ENCODE measurements at places on chromosomes 1 and 21.
A peak's percentile ranks its signal among the peaks of the same experiment; 100 is the strongest.

DNA sequence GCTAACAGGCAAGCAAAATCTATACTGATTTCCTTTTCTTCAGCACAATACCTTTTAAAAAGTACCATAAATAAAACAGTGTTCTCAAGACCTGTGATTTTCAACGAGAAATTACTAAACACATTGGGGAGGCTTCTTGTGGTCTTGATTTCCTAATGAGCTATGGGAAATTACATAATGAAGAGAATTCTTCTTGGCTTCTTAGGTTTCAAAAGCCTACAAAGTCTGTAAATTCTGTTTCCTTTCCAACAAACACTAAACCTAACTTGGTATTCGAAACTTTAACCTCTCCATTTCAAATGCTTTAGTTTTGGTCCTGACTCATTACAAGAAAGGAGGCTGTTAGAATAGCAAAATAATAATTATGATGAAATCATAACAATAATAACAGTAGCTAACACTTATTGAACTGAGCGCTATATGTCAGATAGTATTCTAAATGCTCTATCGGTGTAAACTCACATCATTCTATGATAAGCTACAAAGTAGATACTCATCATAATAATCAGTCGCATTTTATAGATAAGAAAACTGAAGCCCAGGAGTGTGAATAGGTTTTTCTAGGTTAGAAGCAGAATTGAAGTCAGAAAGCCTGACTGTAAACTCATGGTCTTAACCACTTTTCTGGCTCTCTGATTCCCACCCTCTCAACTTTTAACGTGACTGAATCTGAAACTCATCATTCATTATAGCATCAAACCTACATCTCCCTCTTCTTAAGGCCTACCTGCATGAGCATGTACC is 486.7 kb downstream of the SMYD3 start:
- DNase-seq = peak; percentile 17

GRCh38 chr21:23968008-23968407 is 1639.3 kb downstream of the MRPL39 start:
- DNase-seq = no peak

- DNase-seq = no peak
Measured at GRCh38 chr1:107254306-107254705, 113.5 kb downstream of the NTNG1 start.

- DNase-seq = no peak
Measured at GRCh38 chr21:42965211-42965560, 9.2 kb upstream of the PKNOX1 start.

GRCh38 chr1:148363439-148363810 is 119.7 kb downstream of the PPIAL4G start:
- peak; percentile 59 for DNase-seq

DNA sequence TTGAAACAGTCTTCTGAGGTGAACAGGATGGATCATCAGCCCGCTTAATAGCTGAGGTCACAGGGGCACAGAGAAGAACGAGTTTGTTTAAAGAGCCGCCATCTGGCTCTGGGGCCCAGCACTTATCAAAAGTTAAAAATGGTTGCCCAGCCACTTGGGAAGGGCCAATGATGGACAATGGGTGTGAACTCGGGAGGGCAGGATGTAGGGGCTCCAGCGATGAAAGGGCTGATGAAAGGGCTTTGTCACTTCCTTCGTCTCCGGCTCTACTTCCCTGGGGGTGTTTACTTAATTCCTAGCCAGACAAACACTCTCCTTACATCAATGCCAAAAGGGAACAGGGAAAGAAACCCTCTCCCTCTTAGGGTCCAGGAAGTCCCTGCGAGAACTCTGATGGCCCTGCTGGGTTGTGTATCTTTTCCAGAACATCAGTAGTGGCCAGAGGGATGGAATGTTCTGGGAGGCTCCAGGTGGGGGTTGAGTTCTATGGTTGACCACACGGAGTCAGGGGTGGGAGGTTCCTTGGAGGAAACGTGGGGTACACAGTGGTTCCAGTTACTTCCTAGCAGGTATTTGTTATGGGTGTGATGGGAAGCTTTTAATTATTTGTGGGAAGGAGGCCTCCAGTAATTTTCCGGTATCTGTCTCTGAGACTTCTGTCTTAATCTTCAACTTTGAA is 9.0 kb upstream of the ABCG1 start:
- DNase-seq = no peak

GRCh38 chr1:71908303-71908702 is 374.0 kb downstream of the NEGR1 start:
- no peak for DNase-seq

DNA sequence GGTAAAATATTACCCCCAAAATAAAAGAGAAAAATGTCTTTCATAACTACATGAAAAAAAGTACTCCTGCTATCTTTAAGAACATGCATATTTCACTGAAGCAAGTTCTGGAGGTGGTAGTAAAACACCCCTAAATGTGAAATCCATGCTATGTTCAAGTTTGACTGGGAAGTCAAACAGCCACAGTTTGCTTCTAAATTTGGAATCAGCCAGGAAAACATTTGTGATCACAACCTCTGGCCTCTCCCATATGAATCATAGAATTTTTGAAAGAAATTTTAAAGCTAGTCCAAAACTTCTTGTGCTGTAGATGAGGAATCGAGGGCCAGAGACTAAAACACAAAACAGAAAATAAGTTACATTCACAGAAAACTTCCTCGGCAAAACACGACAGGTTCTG is 6.6 kb downstream of the SORT1 start:
- DNase-seq = no peak

GRCh38 chr1:233015965-233016364 is 65.6 kb downstream of the NTPCR start:
- DNase-seq = peak; percentile 9

- DNase-seq = no peak
Measured at GRCh38 chr1:33654267-33654834, 181.9 kb downstream of the ZSCAN20 start.

GRCh38 chr1:182404781-182405180 is 4.3 kb upstream of the TEDDM1 start:
- no peak for DNase-seq

- DNase-seq = no peak
Measured at GRCh38 chr1:156070548-156070947, 9.6 kb downstream of the RAB25 start.

DNA sequence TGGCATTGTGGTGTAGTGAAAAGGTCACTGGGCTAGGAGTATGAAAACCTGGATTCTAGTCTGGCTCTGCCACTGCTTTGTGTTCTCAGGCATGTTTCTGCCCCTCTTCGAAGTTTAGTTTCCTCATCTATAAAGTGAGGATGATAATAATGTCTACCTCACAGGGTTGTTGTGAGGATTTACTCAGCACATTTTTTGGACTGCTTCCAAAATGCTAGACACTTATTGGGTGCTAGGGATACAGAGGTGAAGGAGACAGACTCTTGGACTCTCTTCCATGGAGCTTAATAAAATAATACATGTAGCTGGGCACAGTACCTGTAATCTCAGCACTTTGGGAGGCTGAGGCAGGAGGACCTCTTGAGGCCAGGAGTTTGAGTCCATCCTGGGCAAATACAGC is 3.6 kb downstream of the KIF2C start:
- DNase-seq = no peak

- DNase-seq = no peak
Measured at GRCh38 chr21:45303091-45303615, 15.5 kb upstream of the POFUT2 start.

- peak; percentile 42 for DNase-seq
Measured at GRCh38 chr1:204507317-204508105, 8.7 kb upstream of the MDM4 start.

DNA sequence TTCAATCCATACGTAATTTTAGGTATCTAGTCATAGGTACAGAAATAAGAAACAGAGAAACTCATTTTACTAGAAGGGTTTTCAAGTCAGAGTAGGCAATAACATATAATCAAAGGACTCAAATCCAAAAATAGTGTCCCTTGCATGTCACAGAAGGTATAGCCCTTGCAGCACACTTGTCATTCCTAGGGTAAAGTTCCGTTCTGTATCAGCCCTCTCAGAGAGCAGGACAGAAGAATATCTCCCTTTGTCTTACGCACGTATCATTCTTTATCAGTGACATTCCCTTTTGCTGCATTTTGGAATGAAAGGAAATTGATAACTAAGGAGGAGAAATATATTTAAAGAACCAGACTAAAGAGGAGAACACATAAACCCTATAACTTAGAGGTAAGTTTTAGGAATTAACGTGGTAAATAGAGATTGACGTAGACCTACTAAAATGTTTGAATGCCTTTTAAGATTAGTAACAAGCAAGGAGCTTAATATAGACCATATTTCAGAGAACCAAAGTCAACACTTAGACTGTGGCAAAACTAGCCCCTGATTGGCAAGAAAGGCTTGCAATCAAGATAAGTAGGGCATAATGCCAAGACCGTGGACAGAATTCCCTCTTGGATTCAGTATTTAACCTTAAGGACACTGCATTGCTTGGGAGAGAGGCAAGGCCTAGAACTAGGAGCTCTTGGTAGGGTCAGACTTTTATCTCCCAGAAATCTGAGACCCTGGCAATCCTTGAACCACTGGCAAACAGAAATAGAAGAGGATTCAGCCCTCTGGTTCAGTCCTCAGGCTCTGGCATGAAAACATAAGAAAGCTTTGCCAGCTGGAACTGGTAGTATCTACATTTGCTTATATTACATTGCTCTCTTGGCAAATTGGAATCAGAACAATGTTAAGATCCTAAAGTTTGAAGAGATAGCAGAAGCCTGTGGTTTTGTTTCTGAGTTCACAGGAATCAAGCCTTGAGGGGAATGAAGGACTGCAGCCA is 232.1 kb downstream of the ASTN1 start:
- DNase-seq = no peak

DNA sequence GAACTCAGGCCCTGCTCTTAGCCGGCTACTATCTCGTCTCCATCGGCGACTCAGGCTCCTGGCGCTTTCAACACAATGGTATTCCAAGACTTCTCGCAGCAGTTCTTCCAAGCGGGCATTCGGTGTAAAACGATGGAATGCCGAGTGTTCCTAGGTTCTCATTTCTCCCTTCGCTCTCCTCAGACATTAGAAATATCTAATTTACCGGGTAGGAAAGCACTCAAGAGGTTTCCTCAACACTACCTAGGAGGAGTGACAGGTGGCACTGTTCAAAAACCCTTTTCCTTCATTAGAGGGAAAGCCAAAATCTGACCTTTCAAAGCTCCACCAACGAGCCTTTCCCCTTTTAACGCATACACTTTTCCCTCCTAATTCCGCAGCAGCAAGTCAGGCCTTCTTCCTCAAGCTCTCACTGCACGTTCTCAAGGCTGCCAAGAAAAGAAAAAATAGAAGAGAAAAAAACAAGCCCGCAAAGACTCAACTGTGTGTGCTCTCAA is 601 bp downstream of the UBE2G2 start:
- DNase-seq = peak; percentile 49

GRCh38 chr1:228274452-228275178 is 66.8 kb downstream of the OBSCN start:
- DNase-seq = no peak

DNA sequence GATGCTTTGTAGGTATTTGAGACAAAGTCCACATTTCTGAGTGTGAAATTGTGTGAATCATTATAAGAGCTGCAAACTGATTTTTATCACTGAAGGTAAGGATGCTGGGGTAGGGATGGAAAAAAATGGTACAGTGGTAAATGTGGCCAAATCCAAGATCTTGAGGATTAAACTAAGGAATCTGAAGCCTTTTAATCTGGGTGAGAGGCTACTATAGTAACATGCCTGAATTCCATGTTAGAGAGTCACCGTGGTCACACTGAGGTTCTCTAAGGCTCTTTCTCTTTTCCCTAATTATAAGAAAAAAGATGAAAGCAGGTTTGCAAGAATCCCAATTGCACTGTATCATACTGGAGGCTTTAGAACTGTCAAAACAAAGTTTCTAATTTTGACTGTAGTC is 17.6 kb downstream of the PTGER3 start:
- DNase-seq = no peak

GRCh38 chr1:148379697-148380096 is 103.4 kb downstream of the PPIAL4G start:
- no peak for DNase-seq

GRCh38 chr1:51347398-51348146 is 17.2 kb upstream of the TTC39A start:
- DNase-seq = no peak

- DNase-seq = no peak
Measured at GRCh38 chr1:39965044-39965443, 10.1 kb downstream of the MFSD2A start.

GRCh38 chr1:207861442-207862177 is 49.3 kb downstream of the CD34 start:
- DNase-seq = peak; percentile 48

DNA sequence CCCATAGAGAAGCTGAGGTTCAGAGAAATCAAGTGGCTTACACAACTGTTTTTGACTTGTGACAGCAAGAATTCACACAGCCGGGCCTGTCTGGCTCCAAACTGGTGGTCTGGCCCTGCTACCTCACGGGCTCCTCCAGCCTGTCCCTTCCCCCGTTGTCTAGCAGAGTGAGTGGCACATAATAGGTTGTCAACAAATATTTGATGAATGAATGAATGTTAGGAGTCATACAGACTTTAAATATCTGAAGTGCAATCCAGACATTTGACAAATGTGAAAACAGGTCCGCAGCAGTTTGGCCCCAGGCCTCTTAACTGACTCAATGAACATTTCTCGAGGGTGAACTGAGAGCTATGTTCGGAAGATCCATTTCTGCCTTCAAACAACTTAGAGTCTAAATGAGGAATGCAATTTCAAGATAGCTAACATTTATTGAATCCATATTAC is 1.1 kb upstream of the RHOC start:
- no peak for DNase-seq

GRCh38 chr21:45306832-45307571 is 19.3 kb upstream of the POFUT2 start:
- no peak for DNase-seq

DNA sequence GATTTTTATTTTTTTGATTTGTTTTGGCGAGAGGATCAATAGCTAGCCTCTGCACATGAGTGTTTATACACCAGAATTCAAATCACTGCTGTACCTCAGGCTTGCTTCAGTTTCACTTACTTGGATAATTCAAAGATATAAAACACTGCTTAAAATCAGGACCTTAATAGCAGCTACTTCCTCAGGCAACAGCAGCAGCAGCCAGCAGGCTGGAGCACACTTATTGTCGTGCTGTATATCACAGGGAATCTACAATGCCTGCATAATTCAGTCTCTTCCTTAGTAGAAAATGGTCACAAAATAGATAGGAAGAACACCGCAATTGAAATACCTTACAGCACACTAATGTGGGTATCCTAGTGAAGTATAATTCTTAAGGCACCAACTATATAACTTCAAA is 497.3 kb downstream of the NEGR1 start:
- no peak for DNase-seq

- DNase-seq = no peak
Measured at GRCh38 chr1:154167461-154167860, 12.6 kb upstream of the NUP210L start.

GRCh38 chr1:53078333-53079101 is 16.5 kb downstream of the PODN start:
- DNase-seq = no peak

All from activated CD4-positive, alpha-beta T cell treated with anti-CD3 and anti-CD28 coated beads, Interleukin-2, Interleukin-4, amounts not matched to agents 100 ng/mL and 50 ng/mL, durations not matched to agents 16 hours and 8 hours (primary cell).